ENCODE measurements at places on chromosomes 3 and 15.

DNA sequence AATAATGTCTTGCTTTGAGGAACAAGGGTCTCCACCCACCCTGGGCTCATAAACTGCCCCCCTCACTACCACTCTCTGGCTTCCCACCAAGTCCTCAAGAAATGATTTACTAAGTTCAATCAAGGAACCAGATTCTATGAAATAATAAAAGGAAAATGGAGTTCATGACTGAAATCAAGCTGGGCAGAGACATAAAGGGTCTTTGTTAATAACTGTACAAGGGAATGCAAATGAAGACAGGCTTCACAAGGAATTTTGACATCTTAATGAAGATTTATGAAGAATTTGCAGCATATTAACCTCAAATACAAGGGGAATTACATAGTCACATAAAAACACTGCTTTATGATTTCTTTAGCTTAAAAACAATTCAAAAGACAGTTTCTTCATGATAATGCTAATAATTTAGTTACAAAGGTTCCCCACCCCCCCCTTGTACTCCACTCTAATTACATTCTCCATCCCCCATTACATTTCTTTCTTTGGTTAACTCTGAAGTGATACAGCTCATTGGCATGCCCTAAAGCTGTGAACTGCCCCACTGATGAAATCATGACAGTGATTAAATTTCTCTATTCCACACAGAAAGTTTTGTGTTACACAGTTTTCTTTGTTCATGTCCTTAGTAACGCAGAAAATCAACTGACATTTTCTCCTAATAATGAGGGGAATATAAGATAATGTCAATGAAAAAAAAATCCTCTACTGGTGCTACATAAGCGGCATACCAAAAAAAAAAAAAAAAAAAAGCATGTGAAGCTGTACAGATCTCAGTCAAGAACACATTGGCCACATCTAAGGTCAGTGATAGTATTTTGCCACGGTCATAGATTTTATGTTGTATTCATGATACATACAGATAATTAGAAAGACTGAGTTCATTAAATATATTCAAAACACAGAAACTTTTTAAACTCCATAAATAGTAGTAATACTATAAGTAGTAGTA, 54.4 kb downstream of the WWTR1 start:
- no peak for DNase-seq

- DNase-seq = no peak
Measured at GRCh38 chr3:52023860-52024764, 28.4 kb upstream of the RPL29 start.

DNA sequence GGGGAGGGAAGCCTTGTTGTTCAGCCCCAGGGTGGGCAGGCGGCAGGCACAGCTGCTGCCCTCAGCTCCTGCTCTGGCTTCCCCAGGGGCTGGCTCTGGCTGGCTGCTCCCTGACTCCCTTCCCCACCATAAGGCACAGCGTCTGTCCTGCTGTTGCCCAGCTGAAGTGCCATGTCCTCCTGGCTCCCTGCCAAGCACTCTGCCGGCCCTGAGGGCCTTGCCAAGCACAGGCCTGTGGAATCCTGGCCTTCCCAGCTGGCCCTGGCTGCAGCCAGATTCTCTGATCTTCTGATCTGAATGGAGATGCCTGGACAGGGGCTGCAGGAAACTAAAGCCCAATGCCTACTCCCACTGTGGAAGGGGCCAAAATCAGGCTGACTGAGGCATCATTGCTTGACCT, 1.1 kb downstream of the IQCF6 start:
- DNase-seq = no peak

GRCh38 chr3:174202561-174202960, 656.6 kb upstream of the NAALADL2 start:
- no peak for DNase-seq

- no peak for DNase-seq
Measured at GRCh38 chr15:78914027-78914764, 30.6 kb downstream of the CTSH start.

DNA sequence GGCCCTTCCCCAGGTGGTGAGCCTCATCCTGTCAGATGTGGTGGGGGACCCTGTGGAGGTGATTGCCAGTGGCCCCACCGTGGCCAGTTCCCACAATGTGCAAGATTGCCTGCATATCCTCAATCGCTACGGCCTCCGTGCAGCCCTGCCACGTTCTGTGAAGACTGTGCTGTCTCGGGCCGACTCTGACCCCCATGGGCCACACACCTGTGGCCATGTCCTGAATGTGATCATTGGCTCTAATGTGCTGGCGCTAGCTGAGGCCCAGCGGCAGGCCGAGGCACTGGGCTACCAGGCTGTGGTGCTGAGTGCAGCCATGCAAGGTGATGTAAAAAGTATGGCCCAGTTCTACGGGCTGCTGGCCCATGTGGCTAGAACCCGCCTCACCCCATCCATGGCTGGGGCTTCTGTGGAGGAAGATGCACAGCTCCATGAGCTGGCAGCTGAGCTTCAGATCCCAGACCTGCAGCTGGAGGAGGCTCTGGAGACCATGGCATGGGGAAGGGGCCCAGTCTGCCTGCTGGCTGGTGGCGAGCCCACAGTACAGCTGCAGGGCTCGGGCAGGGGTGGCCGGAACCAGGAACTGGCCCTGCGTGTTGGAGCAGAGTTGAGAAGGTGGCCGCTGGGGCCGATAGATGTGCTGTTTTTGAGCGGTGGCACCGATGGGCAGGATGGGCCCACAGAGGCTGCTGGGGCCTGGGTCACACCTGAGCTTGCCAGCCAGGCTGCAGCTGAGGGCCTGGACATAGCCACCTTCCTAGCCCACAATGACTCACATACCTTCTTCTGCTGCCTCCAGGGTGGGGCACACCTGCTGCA, 4.8 kb downstream of the GLYCTK start:
- no peak for DNase-seq

- no peak for DNase-seq
Measured at GRCh38 chr3:98151241-98151640, 4.0 kb downstream of the OR5H14 start.

- no peak for DNase-seq
Measured at GRCh38 chr15:53811530-53811929, 52.1 kb upstream of the WDR72 start.

DNA sequence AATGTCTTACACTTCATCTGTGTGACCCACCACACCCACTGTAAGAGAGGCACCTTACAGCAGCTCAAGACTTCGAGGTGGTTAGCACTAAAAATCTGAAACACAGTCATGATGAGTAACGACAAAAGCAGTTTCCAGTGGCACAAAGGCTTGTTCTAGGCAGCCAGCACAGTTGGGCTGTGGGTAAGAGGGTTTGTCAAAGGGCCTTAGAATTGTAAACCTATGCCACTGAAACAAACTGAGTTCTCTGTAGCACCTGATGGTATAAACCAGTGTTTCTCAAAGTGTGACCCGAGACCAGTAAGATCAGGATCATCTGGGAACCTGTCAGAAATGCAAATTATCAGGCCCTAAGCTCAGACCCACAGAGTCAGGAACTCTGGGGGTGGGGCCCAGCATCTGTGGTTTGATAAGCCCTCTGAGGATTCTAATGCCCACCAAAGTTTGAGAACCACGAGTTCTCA, 36.5 kb downstream of the DAPK2 start:
- DNase-seq = peak; percentile 54

DNA sequence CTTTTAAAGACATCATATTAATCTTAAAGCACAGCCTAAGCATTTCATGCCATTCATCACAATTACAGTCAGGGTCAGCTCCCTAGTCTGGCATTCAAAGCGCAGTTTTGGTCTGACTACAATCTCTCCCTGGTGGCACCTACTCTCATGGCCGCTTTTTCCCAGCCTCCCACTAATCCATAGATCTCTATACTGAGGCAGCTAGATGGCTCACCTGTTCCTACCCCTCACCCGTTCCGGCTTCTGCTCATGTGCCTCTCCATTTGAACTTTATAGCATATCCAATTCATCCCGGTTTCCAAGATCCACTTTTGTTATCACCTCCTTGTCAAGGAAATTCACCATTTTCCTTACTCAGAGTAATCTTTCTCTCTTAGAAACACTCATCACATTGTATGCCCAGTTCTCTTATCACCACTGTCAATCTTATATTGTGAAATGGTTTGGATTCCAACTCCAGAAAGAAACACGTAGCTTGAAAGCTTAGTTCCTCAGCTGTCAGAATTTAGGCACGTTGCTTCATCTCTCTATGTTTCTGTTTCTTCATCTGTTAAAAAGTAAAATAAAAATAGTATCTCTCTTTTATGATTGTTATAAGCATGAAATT, 220.0 kb upstream of the UBE2E2 start:
- no peak for DNase-seq

- no peak for DNase-seq
Measured at GRCh38 chr3:129085818-129086217, 25.2 kb downstream of the GP9 start.

GRCh38 chr3:146581080-146581601, 24.0 kb downstream of the PLSCR5 start:
- no peak for DNase-seq

DNA sequence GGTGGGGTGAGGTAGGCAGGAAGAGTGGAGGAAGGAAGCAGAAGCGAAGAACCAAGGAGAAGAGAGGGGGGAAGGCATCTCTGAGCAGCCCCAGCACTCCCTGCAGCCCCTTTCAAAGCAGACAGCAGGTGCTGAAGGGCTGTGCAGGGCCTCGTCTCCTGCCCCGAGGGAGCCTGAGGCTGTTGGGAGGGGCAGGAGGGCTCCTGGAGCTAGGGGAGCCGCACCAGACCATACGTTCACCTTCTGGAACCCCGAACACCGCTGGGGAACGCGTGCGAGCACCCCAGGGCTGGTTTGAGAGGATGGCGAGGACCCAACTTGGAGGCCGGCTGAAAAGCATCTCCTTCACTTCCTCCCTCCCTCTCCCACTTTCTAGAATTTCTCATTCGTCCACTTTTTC, 259.8 kb downstream of the FAM43A start:
- DNase-seq = no peak

DNA sequence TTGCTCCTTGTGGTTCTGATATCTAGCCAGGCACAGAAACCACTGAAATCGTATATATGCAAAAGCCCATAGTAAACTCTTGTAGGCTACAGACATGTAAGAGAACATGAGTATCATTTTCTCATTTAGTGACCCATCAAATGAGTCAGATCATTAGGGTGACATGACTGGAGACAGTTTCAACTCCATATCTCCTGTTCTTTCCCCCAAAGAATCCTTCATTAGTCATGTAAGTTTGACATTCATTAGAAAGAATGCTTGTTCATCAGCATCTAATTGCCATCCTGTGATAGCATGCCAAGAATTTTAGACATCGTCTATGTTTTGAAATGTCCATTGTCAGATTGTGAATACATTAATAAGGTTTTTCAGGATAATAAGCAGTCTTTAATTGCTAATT, 264.9 kb upstream of the TPM1 start:
- DNase-seq = no peak

GRCh38 chr15:77897896-77898406, 179.6 kb downstream of the TBC1D2B start:
- no peak for DNase-seq

- DNase-seq = no peak
Measured at GRCh38 chr3:21330293-21330692, 420.7 kb downstream of the ZNF385D start.

DNA sequence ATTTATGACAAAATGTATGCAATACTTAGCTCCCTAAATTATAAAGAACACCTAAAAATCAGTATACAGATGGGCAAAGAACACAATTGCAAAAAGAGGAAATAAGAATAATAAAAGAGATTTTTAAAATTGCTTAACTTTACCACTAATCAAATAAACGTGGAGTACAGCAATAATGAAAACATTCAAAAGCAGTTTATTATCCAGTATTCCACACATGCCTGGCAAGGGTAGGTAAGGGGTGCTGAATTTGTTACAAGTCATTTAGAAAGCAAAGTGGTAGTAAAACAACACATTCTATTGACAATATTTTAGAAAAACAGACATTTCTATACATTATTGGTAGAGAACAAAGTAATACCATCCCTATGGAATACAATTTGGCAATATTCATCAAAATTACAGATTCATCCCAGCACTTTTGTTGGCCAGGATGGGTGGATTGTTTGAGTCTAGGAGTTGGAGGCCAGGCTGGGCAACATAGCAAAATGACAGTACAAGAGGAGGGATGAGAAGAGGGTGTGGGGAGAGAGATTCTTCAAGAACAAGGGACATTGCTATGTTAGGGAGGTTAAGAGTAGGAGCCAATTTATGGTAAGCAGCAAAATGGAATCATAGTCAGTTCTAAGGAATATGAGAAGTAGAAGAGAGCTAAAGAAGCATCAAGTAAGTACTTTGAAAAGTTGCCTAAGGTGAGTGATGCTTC, 3.7 kb upstream of the ACKR4 start:
- DNase-seq = no peak

Data from CD4-positive, alpha-beta T cell (primary cell).